ENCODE measurements at places on chromosomes 11 and 22.

- no peak for DNase-seq
Measured at GRCh38 chr22:43408009-43408408, 3.8 kb upstream of the MPPED1 start.

GRCh38 chr11:27882066-27882697 lies 181.9 kb upstream of the BDNF start:
- no peak for DNase-seq

GRCh38 chr11:5665051-5665570 lies 19.8 kb downstream of the TRIM5 start:
- DNase-seq = no peak

DNA sequence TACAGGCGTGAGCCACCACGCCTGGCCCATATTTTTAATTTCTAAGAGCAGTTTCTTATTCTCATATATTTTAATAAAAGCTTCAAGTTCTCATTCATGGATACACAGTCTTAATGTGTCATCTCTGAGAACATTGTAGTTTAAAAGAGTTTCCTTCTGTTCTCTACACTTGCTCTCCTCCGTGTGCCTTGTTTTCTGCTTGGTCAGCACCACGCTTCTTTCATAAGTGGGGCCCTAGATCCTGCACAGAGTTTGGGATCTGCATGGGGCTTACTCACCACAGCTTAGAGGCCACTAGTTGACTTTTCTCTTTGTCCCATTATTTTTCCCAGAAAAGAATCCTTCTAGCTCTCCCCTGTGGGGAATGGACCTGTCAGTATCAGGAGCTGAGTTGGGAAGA lies 58.8 kb downstream of the PPP6R2 start:
- DNase-seq = no peak

- peak; percentile 62 for DNase-seq
Measured at GRCh38 chr22:41197038-41197972, 7.8 kb upstream of the L3MBTL2 start.

DNA sequence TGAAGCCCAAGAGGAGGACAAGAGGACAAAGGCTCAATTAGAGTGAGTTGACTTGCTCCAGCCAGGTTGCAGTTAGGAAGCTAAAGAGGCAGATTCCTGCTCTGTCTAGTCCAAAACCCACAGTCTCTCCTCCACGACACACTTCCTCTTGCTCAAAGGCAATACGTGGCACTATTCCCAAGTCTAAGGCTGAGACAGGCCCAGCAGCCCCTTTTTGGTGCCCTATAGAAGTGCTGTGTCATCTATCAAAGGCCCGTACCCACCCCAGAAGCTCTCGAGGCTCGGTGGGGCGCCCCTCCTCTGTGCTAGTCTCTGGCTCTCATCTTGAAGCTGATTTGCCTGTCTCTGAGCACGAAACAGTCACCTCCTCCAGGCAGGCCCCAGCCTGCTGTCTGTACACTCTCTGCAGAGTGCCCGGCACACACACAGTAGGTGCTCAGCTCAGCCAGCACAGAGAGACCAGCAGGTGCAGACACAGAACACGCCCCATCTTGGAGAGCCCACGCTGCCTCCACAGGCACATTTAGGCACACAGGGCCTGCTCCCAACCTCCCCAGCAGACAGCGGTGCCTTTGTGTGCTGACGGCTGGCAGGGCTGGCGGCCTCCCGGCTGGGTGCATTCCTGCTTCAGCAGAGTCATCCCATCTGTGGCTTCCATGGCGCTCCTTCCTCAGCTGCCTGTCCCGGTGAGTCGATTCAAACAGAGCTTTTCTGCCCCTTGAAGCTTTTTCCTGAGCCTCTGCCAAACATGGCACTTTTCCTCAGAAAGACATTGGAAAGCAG lies 52.8 kb downstream of the MYH9 start:
- no peak for DNase-seq

GRCh38 chr11:15215005-15215404 lies 100.3 kb downstream of the INSC start:
- no peak for DNase-seq

- DNase-seq = no peak
Measured at GRCh38 chr22:50665212-50665611, 7.4 kb upstream of the SHANK3 start.

DNA sequence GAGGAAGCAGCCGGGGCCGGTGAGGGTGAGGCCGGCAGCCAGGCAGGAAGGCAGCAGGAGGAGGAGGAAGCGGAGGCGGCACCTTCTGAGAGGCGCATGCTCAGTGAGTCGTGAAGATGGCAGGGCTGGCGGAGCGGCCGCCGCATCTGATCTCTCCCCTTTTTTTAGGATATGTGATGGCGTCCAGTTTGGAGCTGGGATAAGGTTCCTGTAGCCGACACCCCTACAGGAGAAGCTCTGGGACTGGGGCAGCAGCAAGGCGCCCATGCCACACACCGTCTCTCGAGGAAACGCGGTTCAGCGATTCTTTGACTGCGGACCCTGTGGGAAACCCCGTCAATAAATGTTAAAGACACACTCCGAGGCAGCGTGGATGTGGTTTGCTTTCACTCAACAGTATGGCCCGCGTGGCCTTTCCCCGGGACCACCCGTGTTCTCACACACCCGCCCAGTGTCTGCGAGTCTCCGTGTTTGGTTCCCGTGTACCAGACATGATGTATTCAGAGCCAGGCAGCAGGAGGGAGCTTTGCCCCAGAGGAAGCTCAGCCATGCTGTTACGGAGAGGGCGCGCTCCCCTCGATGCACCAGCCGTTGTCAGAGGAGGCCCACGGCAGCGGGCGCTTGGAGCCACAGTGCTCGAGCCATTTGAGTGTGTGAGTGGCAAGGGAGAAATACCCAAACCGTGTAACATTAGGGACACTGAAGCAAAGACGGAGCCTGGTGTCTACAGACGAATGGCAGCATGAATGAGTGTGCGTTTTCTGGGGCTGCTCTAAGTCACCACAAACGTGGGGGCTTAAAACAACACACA lies 27.7 kb upstream of the PARVB start:
- DNase-seq = no peak

GRCh38 chr11:125062931-125063428 lies at the start of gene SLC37A2:
TSS of gene SLC37A2 (plus strand) at chr11:125063305. CDS start at chr11:125063368, 63 bp downstream.
- DNase-seq = no peak

GRCh38 chr11:33761471-33761870 lies 12.8 kb downstream of the FBXO3 start:
- DNase-seq = no peak

- DNase-seq = no peak
Measured at GRCh38 chr11:3225826-3226750, 6.1 kb downstream of the MRGPRE start.

DNA sequence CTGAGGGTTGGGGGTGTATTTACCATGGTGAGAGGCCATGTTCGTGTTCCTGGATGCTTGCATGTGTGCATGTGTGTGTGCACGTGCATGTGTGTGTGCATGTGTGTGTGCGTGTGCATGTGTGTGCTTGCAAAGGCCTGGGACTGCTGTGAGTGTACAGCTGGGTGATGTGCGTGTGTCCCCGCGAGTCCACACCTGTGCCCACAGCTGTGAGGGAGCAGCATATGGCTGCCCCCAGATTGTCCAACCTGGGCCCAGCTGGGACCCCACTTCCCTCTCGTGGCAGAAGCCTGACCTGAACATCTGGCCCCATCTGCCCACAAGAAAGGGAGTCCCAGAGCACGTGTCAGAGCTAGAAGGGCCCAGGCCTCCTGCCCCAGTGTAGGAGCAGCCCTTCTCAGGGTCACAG lies 8.4 kb upstream of the CD248 start:
- no peak for DNase-seq

DNA sequence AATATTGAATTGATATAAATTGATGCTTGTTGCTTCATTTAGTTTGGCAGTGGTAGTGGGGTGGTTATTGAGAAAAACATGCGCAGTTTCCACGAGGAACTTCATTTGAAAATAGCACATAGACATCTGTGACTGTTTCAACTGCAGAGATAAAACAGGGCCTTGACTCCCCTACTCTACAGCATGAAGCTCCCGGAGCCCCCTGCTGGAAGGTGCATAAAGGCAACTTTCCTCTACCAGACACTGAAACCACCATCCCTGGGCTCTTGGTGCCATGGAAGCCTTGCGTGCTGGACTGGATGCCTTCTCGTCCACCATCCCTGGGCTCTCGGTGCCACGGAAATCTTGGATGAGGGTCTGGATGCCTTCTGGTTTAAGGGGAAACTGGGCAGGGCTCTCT lies 195.9 kb downstream of the CSNK2A3 start:
- no peak for DNase-seq

GRCh38 chr11:132357811-132358572 lies 987.6 kb downstream of the NTM start:
- DNase-seq = no peak

DNA sequence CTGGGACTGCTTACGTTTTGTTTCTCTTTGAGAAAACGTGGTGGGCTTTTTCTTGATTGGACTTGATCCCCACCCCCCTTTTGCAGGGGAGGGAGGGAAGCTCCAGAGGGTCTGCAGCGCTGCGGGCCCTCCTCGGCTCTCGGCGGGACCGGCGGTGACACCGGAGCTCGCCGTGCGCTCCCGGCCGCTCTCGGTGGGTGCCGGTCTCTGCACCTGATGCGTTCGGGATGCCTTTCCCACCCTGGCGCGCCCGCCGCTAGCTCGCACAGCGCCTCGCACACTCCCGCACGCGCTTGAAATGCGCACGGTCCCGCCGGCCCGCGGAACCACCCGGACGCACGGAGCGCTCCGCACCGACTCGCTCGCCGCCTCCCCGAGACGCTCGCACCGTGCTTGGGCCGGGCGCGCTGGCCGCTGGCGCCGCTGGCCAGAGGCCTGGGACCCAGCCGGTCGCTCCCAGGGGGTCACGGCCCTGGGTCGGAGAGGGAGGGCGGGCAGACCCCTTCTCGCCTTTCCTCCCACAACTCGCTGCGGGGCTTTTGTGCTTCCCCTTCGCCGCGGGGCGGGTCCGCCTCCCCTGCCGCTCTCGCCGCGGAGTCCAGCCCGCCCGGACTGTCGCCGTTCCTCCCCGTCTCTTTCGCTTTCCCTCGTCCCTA lies 1.0 kb downstream of the ZBTB16 start:
- peak; percentile 7 for DNase-seq

GRCh38 chr22:41939981-41940831 lies 6.7 kb downstream of the CENPM start:
- DNase-seq = peak; percentile 40

DNA sequence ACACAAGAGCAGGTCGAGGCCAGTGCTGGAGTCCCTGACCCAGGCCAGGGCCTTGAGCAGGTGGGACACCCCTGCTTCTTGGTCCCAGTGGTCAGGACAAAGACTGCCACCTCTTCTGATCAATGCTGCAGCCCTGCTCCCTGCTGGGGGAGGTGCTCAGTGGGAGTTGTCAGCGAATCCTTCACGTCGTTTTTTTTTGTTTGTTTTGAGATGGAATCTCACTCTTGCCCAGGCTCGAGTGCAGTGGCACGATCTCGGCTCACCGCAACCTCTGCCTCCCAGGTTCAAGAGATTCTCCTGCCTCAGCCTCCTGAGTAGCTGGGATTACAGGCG lies 34.7 kb downstream of the NUP50 start:
- DNase-seq = no peak

GRCh38 chr11:130673698-130674097 lies 225.3 kb downstream of the ADAMTS15 start:
- no peak for DNase-seq

DNA sequence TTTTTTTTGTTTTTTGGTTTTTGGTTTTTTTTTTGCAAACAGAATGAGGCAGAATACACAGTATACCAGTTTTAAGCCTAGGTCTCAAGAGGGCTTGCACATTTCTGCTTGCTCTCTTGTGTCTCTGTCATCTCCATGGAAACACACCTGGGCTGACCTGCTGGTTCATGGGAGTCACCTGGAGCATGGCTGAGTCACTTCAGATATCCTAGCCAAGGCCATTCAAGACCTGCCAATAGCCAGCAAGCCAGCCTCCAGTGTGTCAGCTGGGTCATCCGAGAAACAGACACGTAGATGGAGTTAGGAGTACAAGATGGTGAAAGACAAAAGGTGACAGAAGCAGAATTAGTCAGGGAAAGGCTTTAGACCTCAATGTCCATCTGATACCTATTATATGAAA lies 124.2 kb upstream of the SEZ6L start:
- no peak for DNase-seq

DNA sequence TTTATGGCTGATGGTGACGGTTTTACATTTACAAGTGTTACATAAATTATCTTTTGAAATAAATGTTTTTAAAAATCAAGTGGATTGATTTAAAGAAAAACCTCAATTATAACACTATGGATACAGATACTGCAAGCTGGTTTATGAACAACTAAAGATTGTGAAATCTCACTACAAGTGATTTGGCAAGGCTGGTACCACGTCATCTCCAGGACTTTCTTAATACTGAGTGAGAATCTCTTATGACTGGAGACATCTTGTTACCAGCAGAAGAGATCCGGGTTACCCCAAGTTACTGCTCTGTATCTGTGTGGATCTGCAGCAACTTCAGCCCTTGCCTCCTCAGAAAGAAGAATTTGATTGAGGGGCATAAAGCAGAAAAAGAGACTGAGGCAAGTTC lies 452.9 kb downstream of the MN1 start:
- no peak for DNase-seq

DNA sequence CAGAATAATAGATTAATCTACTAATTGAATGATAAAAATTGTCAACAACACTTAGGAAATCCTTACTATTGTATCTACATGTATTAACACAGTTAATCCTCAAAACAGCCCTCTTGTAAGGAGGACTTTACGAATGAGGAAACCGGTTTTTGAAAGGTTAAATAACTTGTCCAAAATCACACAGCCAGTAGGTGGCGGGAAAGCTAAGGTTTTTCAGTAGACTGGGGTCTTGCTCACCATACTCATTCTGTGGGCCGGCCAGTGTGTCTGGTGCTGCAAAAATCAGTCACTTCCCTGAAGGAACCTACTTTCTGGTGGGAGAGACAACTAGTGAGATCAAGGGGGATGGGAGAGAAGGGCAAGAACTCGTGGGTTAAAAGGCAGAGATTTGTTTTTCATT lies 3.8 kb downstream of the DCPS start:
- peak; percentile 49 for DNase-seq

DNA sequence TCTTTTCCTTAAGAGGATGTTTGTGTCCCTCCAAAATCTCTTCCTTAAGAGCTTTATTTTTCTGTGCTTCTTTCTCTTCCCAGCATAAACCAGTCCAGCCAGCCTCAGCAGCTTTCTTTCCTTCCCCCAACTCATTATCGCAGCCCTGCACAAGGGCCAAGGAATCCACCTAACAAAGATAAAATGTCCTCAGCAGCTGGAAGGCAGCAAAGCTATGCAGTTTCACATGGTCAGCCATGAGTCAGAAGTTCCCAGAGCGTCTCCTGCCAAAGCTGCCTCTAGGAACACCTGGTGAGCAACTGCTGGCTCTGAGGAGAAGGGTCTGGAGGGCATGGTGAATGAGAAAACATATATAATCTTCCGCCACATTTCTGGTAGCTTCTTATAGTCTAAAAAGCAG lies 45.3 kb upstream of the HMGXB4 start:
- no peak for DNase-seq

DNA sequence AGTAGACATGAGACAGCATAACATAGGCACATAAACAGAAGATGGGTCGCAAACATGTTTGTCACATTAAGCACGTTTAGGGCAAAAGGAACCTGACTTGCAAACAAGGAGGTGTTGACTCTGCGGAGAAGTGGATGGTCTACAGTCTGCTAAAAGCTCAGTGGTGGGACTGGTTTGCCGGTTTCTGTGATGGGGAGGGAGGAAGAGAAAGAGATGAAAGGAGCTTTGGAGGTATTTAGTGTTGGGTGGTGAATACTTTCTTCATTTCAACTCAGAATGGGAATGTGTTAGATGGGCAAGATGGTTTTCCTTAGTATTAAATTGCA lies 191.4 kb upstream of the SORL1-AS1 start:
- no peak for DNase-seq
